ENCODE measurements at places on chromosomes 5 and 9.

DNA sequence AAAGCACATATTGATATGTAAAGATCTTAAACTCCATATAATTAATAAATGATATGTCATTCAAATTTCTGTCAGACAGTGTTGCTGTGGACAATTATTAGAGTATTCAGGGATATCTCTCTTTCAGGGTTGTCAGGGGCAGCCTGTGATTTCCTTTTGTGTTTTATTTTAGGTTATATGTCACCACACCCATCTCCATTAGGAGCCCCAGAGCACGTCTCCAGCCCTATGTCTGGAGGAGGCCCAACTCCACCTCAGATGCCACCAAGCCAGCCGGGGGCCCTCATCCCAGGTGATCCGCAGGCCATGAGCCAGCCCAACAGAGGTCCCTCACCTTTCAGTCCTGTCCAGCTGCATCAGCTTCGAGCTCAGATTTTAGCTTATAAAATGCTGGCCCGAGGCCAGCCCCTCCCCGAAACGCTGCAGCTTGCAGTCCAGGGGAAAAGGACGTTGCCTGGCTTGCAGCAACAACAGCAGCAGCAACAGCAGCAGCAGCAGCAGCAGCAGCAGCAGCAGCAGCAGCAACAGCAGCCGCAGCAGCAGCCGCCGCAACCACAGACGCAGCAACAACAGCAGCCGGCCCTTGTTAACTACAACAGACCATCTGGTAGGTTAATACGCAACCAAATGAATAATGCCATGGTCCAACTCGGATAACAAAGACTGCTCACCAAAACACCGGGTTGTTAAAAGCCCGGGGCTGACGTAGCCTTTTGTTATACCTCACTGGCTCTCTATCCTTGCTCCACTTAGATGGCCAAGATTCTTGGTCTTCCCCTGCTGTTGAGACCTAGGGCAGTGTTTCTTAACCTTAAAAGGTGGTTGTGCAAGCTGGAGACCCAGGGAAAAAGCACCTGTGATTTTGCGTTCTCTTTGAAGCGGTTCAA, 24.4 kb downstream of the SMARCA2 start:
- no peak for DNase-seq

- no peak for DNase-seq
Observed at GRCh38 chr9:13688990-13689600, 409.6 kb upstream of the MPDZ start.

GRCh38 chr9:27394154-27394825, 97.3 kb upstream of the EQTN start:
- no peak for DNase-seq

GRCh38 chr5:67880511-67880805, 335.1 kb upstream of the PIK3R1 start:
- DNase-seq: no peak

- DNase-seq: peak; percentile 9
Observed at GRCh38 chr9:127612939-127613582, 984 bp downstream of the STXBP1 start.

DNA sequence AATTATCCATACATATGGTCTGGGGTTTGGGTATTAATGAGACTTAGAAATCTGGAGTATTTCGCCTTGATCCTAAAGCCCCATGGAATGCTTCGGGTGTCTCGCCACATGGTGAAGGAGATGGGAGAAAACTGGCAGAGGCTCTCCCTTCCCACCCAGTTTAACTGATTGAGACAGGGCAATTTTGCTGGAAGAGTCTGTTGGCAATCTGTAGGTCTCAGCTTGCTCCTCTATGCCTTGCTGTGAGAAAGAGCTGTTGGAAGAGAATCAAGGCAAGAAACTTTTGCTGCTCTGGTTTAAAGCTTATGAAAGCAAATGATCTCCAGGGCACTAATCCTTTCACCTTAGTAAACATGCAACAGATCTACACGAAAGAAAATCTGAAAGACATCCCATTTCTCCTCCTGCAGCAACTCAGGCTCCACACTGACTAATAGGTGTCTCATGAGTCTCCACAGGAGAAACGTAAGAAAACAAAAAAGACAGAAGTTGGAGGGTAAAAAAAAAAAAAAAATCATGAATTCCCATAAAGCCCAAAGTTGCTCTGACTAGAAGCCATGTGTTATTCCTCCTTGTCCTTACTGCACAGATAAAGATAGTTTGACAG, 369.9 kb downstream of the EFNA5 start:
- DNase-seq: no peak

DNA sequence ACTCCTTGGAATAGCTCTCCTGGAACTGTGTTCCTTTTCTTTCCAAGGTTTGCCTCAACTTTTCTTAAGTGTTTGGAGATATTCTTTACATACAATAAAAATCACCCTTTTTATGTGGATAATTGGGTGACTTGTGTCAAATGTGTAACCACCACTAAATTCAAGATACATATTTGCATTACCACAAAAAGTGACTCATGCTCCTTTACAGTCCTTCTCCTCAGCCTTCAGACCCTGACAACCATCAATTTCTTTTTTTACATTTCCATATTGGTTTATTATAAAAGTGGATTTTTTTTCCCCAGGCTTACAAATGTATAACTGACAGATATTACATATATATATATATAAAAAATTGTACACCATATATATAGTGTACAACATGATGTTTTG, 372.0 kb upstream of the KCNN2 start:
- DNase-seq: no peak

- DNase-seq: no peak
Observed at GRCh38 chr9:130498298-130498917, 53.6 kb downstream of the ASS1 start.

DNA sequence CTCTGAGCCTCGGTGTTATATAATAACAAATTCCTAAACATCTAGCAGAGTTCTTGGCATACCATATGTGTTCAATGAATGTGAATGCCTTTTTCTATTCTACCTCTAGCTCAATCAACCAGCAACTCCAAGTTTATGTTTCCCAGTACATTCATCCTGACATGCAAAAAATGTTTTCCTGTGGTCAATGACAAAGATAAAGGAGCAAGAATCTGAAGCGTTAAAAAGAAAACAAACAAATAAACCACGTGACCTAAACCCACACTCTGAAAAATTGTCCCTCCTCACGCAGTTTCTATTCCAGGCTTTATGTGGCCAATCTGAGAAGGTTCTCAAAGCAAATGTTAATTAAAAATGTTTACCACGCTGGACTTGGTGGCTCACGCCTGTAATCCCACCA, 18.0 kb downstream of the KLF4 start:
- no peak for DNase-seq

GRCh38 chr5:80503641-80504040, 15.7 kb downstream of the FAM151B start:
- no peak for DNase-seq

GRCh38 chr9:17963498-17963897, 384.6 kb downstream of the SH3GL2 start:
- DNase-seq: no peak

DNA sequence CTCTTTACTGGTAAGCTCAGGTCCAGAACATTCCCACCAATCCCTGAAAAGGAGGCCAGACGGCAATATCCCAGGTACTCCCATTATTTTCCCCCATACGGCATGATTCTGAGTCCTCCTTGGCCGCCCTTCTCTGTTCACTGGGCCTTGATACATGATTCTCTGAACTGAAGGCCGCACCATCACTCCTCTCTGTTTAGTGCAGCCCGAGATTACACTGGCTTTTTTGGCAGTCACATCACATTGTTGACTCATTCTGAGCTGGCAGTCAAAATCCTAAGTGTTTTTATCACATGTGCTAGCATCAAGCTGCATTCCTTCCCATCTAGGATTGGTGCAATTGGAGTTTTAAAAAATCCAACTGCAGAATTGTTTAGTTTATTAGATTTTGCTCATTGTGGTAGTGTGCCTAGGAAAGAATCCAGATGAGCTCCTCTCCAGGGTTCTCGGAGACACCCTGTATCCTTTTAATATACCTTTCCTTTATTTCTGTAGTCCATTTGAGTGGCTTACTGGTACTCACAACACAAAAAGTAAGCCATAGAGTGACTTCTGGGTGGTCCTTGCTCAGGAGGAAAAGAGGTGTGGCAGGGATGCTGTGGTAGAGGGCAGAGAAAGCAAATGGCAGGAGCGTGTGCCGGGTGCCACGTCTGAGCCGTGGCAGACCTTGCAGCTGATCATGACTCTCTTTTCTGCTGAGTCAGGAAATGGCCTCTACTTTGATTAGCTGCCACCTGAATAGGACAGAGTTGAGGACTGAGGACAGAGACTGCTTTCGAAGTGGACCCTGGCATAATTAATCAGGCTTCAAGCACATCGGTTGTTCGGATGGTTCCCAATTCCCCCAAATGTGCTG, 121.1 kb upstream of the IL12B start:
- no peak for DNase-seq

Measured in naive B cell (primary cell).